ENCODE measurements at places on chromosomes 6 and 20.

DNA sequence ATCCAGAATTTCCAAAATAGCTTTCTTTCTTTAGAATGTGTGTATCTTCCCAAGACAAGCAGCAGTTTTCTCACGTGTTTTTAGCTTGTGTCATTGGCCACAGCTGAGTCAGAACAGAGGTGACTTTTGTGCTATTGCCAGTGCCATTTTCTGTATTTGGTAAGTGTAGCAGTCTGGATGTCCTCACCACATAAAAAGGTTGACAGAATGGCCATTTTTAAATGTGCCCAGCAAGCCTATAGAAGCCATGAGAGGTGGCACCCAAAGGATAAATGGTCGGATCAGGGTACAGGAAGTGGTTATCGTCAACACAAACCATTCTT, 269.5 kb upstream of the HSF2 start:
- DNase-seq = no peak

GRCh38 chr6:36139991-36140710, 9.8 kb downstream of the MAPK13 start:
- DNase-seq = no peak

GRCh38 chr20:35511814-35512420, 17.5 kb downstream of the C20orf173 start:
- DNase-seq = peak; percentile 6

DNA sequence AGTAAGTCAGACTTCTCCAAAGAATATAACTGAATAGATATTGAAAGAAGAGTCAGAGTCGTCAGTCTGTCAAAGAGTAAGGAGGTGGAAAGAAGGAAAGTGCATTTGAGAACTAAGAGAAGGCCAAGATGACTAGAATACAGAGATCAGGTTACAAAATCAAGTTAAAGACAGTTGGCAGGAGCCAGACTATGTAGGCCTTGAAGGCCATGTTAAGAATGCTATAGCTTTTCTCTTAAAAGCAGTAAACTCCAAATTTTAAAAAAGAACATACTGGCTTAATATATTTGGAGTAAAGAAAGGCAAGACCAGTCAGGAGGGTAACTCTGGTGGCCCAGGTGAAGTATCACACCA, 68.8 kb downstream of the IBTK start:
- no peak for DNase-seq

DNA sequence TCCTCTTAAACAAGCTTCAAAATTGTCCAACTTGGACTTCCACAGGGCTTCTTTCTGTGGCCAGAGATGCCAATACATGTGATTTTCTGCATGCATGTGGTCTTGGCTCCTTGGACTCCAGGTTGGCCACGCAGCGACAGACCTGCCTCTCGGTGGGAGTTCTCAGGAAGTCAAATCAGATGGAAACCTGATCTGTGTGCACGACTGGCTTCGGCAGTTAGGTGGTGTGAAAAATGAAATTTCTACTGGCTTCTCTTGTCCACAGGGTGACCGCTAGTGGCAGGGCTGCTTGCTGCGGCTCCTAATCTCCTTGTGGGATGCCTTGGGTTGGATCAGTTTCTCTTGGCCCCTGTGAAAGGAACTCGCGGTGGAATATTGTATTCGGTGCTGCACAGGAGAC, 57.3 kb downstream of the PHACTR3 start:
- DNase-seq = no peak

DNA sequence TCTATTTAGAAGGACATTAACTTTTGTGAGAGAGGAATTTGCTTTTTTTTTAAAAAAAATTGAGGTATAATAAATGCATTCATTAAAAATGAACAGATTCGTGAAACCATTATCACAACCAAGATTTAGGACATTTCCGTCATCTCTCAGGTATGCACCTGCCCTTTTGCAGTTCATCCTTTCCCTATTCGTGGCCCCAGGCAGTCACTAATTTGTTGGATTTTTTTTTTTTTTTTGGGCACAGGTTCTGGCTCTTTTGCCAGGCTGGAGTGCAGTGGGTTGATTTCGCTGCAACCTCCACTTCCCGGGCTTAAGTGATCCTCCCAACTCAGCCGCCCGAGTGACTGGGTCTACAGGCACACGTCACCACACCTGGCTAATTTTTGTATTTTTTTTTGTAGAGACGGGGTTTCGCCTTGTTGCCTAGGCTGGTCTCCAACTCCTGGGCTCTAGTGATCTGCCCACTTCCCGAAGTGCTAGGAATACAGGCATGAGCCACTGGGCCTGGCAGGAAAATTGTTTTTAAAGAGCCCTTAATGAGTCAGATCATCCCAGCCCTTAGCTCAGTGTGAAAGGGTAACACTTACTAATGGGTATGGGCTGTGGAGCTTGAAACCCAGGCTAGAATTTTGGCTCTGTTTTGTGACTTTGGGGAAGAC, 9.2 kb downstream of the PHF3 start:
- no peak for DNase-seq

- no peak for DNase-seq
Observed at GRCh38 chr6:77762386-77762785, 109.5 kb downstream of the MEI4 start.

- no peak for DNase-seq
Observed at GRCh38 chr6:106908386-106908840, 66.1 kb downstream of the CD24 start.

DNA sequence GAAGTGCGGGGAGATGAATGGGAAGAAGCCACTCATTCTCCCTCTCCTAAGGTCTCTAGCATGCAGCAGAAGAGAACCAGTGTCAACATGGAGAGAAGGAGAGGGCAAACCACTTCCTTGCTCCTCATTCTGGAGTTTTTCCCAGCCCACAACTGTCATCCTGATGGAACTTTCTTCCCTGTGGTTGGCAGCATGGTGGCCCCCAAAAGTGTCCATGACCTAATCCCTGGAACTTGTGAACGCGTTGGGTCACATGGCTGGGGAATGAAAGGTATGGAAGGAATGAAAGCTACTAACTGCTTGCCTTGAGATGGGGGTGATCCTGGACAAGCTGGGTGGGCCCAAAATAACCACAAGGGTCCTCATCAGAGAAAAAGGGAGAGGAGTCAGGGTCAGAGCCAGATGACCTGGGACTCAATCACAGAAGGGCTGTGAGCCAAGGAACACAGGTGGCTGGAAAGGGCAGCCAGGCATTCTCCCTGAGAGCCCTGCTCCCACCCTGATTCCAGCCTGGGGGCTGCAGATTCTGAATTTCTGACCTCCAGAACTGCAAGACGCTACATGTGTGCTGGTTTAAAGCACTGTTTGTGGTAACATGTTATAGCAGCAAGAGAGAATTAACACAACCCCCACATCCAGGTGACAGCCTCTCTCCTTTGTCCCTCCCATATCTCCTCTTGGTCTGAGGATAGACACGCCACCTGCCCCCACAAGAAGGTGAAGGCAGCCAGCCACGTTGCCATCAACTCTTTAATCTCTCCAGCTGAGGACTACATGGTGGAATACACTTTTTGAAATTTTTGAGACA, 63.2 kb downstream of the PYGB start:
- no peak for DNase-seq

GRCh38 chr6:56364827-56365339, 117.5 kb upstream of the COL21A1 start:
- no peak for DNase-seq

- no peak for DNase-seq
Observed at GRCh38 chr6:83463886-83464285, 33.0 kb upstream of the ME1 start.

DNA sequence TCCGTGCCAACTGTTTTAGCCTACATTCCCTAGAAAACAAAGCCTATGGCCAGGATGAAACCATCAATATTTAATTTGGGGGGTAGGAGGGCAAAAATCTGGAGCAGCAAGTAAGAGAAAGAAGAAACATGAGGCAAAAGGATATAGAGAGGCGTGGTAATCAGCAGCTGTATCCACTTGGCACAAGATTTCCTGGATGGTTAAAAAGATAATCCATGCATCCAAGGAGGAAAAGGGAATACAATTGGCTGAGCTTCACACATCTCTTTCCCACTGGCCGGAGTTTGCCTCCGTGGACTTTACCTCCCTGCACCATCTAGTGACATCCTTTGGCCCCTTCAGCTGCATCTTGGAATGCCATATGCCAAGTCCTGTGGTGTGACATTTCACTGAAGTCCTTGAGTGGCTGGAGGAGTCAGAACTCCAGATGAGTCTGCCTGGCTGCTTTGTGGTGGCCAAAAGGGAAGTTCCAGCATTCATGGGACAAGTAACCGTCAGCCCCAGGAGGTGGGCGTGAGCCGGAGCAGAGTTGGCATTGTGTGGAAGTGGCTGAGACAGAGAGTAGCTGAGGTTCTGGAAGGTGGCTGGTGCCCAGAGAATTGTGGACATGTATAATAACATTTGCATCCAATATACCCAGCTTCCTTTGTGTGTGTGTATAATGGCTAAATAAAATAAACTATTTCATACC, 13.7 kb upstream of the TMX4 start:
- no peak for DNase-seq

DNA sequence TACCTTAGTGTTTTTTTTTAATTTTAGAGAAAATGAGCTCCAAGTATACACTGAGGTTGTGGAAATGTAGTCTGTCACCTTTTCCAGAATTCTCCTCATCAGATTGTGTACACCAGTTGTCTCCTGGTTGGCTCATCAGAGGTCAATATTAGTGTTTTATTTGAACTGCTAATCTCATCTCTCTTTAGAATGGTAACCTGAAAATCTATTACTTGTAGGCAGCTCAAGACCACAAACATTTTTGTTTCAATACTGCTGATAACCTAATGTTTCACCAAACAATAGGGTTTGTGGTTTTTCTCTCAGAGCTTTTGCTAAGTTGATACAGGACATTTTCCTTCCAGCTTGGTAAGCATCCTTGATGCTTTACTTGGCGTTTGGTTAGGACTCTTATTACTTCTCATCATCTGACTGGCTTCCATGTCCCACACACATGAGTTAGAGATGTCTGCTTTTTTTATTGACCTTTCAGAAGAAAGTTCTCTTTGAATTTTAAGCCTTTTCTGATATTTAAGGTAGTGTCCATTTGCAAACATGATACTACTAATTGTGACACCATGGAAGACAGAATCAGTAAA, 15.1 kb downstream of the ADGRG6 start:
- DNase-seq = no peak

- DNase-seq = no peak
Observed at GRCh38 chr6:44898296-44898930, 429.7 kb upstream of the RUNX2 start.

- DNase-seq = no peak
Observed at GRCh38 chr6:136969433-136969832, 47.3 kb downstream of the SLC35D3 start.

DNA sequence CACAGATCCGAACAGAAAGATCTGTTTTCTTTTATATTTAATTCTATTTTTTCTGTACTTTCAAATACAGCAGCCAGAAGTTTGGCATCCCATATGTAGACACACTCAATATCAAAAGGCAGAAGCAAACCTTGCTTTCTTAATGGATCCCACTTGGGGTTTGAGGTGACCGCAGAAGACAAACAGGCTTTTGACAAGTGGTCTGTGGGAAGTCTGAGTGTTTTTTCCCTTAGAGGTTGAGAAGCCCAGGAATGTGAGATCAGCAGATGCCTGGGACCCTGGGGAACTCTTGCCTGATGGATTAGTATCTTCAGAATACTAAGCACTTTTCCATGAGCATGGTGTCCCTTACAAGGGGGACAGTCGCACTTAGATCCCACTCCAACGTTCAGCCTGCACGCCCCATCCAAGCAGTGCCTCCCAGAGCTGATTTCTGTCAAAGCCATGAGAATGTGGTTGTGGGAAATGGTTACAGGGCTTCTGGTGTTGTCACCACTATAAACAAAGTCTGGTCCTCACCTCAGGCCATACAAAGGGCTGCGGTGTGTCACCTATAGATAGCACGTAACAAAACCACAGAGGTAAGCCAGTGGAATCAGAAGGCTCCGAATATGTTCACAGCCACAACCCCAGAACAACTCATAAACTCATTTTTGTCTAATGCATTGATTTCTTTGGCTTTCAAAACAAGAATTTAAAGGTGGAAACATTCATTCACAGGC, 12.7 kb downstream of the IL17F start:
- peak; percentile 24 for DNase-seq

DNA sequence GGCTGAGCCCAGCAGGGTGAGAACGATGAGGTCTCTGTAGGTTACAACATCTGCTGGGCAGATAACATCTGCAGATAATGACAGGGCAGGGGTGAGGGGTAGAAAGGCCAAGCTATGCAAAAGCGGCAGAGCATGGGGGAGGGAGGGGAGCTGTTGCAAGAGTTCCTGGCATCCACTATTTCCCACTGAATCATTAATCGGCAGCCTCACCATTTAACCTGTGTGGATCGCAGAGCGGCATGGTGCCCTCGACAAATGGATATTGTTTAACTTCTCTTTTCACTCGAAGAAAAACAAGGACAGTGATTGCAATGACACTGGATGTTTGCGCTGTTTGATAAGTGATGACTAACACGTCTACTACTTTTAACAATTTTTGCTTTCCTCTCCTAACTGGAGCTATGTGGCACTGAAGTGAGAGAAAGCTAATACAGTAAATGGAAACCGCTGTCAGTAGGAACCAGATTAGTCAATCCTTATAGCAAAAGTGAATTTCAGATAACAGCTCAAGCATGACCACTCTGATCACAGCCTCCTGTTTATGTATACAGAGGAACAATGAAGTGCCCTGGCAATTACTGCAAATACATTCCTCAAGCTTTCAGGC, 381.5 kb downstream of the TFAP2A start:
- DNase-seq = no peak

DNA sequence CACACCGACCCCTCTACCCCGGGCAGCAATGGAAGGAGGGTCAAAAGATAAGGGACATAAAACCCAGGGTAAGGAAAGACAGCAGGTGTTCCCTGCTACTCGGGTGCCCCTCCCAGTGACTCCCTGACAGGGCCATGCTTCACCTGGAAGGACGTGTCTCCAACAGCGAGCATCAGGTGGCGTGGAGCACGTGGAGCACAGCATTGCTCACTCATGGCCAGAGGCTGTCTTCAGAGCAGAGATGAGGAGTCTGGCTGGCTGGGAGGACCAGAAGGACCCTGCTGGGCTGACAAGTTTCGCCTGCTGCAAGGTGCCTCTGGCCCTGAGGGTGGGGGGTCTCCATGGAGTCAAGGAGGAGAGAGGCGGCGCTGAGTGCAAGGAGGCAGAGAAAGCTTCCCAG, 15.3 kb upstream of the CDH22 start:
- no peak for DNase-seq

GRCh38 chr6:127851197-127851596, 49.7 kb downstream of the THEMIS start:
- DNase-seq = no peak

GRCh38 chr6:41132254-41132653, 21.9 kb downstream of the TREML1 start:
- no peak for DNase-seq

DNA sequence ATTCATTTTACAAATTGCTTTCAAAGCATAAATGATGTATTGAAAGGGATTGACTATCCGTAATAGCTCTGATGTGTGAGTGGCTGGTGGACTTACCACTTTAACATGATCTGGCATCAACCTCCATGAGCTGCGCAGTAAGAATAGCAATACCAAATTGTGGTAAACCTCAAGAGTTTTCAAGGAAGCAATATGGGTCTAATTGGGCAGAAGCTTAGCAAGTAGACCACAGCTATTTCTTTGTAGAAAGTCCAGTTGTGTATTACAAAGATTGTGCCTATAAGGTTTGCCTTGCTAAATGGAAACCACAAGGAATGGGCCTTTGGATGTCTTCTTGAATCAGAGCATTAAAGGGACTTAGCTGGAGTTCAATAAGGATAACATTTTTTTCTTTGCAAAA, 736.6 kb downstream of the KIF16B start:
- no peak for DNase-seq

Measured in CD4-positive, alpha-beta T cell treated with Interleukin-21 for 1 hour (primary cell).